CD4-positive, alpha-beta T cell treated with Interleukin-4 for 1 hour (primary cell): ENCODE measurements at places on chromosomes 13 and 19.

- no peak for DNase-seq
Measured at GRCh38 chr13:50089633-50090032, 74.4 kb downstream of the KCNRG start.

GRCh38 chr19:28457620-28458019, 755.3 kb downstream of the UQCRFS1 start:
- DNase-seq = no peak

DNA sequence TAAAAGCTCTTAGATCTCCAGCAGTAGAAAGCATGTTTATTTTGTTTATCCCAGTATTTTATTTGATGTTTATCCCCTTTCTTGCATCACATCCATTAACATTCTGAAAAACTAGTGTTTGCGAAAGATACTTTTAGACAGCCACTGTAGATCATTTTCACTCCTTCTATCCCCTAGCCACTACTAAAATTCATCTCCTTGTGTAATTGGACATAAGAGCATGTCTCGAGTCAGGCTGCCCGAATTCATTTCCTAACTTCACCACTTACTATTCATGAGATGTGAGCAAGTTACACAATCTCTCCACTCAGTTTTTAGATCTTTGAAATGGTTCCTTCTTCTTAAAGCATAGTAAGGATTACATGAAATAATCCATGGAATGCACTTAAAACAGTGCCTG, 514.0 kb downstream of the KLF5 start:
- no peak for DNase-seq

DNA sequence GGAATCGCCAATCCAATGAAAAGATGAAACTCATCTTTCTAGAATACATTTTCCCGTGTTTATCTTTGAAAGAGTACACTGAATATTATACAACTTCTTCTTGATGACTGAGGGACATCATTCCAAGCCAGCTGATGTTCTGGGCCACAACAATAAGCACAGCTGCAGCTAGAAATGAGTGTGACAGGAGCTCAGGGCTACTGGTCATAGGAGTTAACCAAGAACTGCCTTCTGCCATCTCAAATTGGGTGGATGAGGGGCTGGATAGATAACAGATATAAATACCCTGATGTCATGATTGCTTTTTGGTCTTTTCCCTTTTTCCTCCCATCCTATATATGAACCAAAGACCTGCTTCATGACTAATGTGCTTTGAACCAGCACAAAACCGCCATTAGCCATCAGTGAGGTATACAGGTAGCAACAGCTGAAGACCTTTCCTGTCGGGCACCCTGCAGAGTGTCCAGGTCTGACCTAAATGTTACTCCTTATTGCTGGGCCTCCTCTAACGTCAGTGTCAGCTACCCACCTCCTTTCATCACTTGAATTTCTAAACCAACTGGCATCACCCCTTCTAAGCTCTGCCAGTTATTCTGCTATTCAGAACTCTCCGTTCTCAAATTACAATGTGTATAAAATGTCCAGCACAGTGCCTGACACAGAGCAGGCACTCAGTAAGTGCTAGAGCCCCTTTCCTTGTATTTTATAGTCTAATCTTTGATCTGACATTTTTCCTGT, 178.2 kb downstream of the ENOX1 start:
- no peak for DNase-seq

DNA sequence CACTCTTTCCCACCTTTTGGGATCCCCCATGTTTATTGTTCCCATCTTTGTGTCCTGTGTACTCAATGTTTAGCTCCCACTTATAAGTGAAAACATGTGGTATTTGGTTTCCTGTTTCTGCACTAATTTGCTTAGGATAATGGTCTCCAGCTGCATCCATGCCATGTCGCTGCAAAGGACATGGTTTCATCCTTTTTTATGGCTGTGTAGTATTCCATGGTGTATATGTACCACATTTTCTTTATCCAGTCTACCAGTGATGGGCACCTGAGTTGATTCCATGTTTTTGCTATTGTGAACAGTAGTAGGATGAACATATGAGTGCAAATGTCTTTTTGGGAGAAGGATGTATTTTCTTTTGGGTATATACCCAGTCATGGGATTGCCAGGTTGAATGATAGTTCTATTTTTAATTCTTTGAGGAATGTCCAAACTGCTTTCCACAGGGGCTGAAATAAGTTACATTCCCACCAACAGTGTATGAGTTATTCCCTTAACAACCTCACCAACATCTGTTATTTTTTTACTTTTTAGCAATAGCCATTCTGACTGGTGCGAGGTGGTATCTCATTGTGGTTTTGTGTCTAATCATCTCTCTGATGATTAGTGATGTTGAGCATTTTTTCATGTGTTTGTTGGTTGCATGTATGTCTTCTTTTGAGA, 55.7 kb upstream of the MEDAG start:
- no peak for DNase-seq

GRCh38 chr19:45716359-45717130, 14.2 kb downstream of the FBXO46 start:
- no peak for DNase-seq

DNA sequence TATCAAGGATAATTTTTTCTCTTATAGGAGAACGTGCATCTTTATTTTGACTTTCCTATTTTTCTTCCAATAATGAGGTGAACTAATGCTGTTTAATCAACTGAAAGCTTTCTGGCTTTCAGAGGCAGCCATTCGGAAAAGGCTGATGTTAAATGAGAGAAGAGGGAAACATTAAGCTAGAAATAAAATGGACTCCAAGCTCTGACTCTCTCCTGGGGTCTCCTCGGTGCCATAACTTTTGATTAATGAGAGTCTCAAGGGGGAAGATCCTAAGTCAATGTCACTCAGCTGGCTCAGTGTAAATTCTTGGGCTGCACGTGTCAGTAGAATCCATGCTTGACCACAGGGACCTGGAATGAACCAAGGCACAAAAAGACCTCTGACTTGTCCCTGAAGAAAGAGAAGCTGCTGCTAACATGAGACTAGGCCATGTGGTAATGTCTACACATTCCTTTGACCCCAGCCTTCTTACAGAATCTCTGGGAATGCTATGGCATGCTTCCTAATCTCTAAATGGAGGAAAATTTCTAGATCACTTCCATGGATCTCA, 152.2 kb upstream of the RFC3 start:
- DNase-seq = no peak

DNA sequence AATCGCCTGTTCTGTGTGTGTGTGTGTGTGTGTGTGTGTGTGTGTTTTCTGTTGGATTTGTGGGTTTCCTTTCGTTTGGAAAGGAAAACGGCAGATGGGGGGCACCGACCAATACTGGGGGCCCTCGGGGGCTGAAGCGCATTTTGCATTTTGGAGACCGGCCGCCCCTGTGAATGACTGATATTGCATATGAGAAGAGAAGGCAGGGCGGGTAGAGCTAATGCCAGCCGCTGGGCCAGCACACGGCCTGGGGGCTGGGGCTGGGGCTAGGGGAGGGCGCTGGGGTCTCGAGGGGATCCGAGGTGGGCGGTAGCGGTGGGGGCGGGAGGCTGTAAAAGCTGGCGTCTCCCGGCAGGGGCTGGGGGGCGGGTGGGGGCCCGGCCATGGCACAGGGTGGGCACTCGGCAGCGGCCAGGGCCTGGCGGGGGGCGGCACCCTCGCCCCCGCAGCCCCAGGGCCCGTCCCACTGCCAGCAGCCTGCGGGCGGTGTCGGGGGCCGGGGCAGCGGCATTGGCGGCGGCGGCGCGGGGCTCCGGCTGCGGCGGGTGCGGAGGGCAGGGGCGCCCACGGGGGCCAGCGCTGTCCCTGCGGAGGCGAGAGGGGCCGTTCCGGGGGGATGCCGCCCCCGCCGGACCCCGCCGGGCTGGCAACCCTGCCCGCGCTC, 11.2 kb downstream of the ANO8 start:
- no peak for DNase-seq

- DNase-seq = no peak
Measured at GRCh38 chr13:79837741-79838450, 356.9 kb downstream of the NDFIP2 start.

DNA sequence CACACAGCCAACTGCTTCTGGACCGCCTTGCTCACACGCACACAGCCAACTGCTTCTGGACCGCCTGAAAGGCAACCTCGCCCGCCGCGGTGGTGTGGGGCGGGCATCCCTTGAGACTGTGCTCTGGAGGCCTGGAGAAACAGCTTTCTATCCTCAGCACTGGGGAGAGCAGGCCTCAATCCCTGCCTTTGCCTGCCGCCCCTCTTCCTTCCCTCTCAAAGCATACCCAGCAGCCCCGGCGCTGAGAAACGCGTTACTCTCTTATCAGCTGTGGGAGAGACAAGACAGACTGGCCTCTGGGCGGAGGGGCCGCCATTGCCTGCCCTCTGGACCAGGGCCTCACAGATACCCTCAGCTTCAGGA, 2.9 kb downstream of the LIPE start:
- no peak for DNase-seq

DNA sequence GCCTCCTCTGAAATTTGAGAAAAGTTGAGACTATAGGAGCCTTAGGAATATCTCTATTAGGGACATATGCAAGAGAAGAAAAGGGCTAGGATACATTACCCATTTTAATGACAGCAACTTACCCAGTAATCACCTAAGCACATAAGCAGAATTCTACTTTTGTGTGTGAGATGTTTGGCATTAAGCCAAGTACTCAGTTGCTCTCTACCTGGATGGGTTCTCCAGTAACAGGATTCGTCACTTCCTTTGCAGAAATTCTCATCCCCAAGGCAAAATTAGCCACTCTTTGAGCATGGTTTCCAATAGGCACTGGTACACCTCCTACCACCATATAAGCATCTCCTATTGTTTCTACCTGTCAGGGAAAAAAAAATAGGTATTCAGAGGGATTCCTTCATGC, 95.1 kb downstream of the C13orf42 start:
- DNase-seq = no peak

DNA sequence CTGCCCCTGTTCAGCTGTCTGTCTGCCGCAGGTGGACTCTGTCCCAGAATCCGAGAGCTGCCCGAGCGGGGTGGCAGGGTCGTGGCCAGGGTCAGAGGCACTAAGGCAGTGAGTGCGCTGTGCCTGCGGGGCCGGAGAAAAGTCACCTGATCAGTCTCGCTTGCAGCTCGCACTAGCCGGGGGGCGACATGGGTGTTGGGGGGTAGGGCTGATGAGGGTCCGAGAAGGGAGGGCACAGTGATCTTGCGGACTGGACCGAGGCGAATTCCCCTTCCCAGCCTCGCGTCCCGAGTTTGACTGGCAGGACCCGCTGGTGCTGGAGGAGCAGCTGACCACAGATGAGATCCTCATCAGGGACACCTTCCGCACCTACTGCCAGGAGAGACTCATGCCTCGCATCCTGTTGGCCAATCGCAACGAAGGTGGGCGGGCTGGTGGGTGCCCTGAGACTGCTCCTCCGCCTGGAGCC, 627 bp downstream of the GCDH start:
- DNase-seq = no peak

- no peak for DNase-seq
Measured at GRCh38 chr13:100476963-100477362, 111.6 kb downstream of the GGACT start.

- no peak for DNase-seq
Measured at GRCh38 chr13:32272021-32272683, 43.0 kb downstream of the ZAR1L start.

GRCh38 chr13:113047587-113047986, 58.0 kb upstream of the F7 start:
- no peak for DNase-seq

- DNase-seq = no peak
Measured at GRCh38 chr13:72104656-72105180, 237.7 kb upstream of the DACH1 start.

GRCh38 chr19:56732976-56733375, 61.4 kb upstream of the ZNF835 start:
- DNase-seq = no peak

GRCh38 chr19:49639401-49640112, 386 bp downstream of the RRAS start:
- no peak for DNase-seq

DNA sequence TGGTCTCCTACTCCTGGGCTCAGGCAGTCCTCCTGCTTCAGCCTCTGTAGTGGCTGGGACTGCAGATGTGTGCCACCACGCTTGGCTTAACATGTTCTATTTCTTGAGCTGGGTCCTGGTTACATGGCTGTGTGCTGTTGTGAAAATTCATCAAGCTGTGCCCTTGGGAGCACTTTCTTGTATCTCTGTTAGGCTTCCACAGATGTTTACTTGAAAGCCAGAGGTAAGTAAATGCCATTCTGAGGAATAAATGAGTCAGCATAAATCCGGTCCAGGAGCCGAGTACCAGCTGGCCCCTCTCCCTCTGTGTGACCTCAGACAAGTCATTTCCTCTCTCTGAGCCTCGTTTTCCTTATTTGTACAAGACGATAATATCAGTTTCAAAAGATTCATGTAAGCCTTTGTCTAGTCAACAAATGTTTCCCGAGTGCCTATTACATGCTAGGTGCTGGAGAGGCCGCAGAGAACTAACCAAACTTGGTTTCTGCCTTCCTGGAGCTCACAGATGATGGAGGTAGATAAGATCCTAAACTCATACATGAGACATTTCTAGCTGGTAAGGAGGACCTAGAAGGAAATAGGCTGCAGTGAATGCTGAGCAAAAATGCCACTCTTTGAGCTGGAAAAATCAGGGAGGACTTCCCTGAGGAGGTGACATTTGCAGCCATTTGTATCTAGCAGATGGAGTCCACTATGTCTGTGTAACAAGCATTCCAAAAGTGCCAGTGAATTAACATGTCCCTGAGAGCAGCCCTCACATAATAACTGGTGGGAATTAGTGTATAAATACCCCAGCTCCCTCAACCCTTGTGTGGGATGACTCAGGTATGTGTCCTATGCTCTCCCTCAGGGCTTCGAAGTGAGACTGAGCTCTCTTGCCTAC, 2.7 kb upstream of the RASAL3 start:
- peak; percentile 69 for DNase-seq

- no peak for DNase-seq
Measured at GRCh38 chr13:19664481-19665230, 31.2 kb downstream of the MPHOSPH8 start.

GRCh38 chr19:19447536-19448237, 42.2 kb downstream of the GATAD2A start:
- DNase-seq = peak; percentile 36

- peak; percentile 72 for DNase-seq
Measured at GRCh38 chr13:99086267-99087097, 108.6 kb upstream of the DOCK9 start.

GRCh38 chr13:99459099-99459850, 42.0 kb upstream of the TM9SF2 start:
- no peak for DNase-seq

DNA sequence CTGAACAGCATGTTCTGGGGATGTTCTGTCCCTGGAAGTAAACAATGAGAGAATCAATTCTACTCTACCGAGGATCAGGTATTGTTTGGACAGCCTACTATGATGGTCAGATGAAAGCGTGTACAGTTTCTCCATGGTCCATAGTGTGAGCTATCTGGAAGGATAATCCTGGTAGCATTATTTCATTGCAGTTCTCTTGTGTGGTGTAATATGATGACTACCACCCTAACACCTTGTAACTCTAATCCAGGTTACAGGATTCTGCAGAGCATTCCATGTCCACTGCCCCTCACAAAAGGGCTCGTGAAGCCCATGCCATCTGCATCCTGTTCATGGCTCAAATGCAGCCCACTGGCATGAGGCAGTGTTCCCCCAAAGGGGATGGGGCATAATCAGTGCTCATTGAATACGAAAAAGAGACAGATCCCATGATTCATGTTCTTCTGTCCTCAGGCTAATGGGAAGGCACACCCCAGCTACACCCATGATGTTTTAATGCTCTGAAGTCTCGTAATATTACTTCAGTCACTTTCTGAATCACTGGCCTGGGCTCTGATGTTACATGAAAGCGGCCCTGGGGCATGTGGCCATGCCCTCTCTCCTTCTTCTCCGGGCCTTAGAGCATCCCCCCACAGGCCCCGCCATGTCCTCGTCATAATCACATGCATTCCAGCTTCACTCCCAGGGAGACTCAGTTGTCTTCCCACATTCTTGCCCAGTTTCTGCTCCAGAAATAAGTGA, 68.4 kb downstream of the HSPH1 start:
- DNase-seq = no peak
